RPMI7951 (cell line): ENCODE measurements at places on chromosomes 6 and 20. TPM values are rescaled to one million over a fixed set of nuclear protein-coding genes. Genes with fewer than 3 reads are reported as not detected.

- DNase-seq = peak; percentile 12
These were observed 146.4 kb downstream of the RPS12 start for GRCh38 chr6:132960720-132961119.

- peak; percentile 78 for DNase-seq
These were observed 69.5 kb upstream of the SULF2 start for GRCh38 chr20:47854687-47855212.

The MOXD1 gene
- 96.5 and 109 TPM in 2 replicates for total RNA-seq

The ZCCHC3 gene
- 16.2 and 19.2 TPM in 2 replicates for total RNA-seq

DNA sequence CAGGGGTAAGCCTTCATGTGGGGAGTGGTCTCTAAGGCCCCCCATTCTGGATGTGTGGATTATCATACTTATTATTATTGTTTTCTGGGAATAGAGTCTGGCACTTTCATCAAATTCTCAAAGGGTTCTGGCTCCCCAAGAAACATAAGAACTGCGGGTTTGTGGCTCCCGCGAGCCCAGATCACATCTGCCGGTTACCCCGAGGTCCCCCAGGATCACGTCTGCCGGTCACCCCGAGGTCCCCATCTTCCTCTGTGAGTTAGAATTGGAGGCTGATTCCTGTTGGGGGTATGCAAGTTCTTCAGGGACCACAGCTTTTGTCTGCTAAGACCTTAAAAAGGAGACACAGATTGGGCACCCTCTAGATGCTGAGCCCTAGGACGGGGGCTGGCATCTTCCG is 116.7 kb upstream of the FRMD1 start:
- no peak for DNase-seq

The CST4 gene
- total RNA-seq = not detected in 2 replicates

- DNase-seq = no peak
These were observed 12.9 kb downstream of the SALL4 start for GRCh38 chr20:51789434-51789833.

DNA sequence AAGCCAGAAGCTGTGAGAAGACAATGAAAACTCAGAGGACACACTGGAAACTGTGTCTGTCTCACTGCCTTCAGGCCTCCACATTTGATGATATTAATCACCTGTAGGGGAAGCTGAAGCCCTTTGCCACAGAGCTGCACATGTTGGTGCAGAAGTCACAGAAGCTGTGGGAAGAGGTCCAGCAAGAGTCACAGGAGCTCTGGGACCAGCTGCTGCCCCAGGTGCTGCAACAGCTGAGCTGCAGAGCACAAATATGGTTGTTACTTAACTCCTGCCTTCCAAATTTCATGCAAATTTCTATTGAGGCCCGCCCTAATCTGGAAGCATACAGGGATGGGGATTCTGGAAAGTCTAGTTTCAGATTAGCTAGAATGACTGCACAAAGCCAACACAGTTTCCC is 169.3 kb downstream of the OGFRL1 start:
- peak; percentile 43 for DNase-seq

GRCh38 chr6:82248273-82248735 is 760 bp upstream of the IBTK start:
- DNase-seq = peak; percentile 52

- no peak for DNase-seq
These were observed 69.0 kb upstream of the CITED2 start for GRCh38 chr6:139443231-139444112.

GRCh38 chr20:58840816-58841538 is 9.7 kb downstream of the GNAS-AS1 start:
- no peak for DNase-seq

The GLP1R gene
- not detected in 2 replicates for total RNA-seq

DNA sequence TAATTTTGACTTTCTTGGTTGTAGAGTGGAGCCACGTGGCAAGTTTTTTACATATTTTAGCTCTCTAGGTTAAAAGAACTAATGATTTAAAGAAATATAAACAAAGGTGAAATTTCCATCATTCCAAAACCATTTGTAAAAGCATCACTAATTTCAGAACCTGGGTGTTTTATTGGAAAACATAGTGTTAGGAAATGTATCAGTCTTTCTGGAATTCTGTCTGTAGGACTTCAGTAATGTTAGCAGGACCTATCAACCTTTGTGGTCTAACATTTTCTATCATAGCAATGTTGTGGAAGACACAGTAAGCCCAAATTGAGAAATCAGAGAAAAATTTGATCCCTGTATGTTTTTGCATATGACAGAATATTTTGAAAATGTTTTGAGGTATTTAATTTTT is 28.3 kb downstream of the L3MBTL3 start:
- no peak for DNase-seq

The PPP1R3G gene
- 0.60 and 2.0 TPM in 2 replicates for total RNA-seq

GRCh38 chr20:46375771-46376170 is 30.6 kb downstream of the ELMO2 start:
- peak; percentile 64 for DNase-seq

The RFX6 gene
- not detected in 2 replicates for total RNA-seq

The ENPP5 gene
- 0.12 TPM in 1 of 2 replicates, not detected in the other for total RNA-seq

GRCh38 chr6:158778005-158778527 is 41.1 kb downstream of the EZR start:
- no peak for DNase-seq

The DEFB132 gene
- not detected in 2 replicates for total RNA-seq

- DNase-seq = no peak
These were observed 38.2 kb downstream of the MDFI start for GRCh38 chr6:41676431-41676830.

DNA sequence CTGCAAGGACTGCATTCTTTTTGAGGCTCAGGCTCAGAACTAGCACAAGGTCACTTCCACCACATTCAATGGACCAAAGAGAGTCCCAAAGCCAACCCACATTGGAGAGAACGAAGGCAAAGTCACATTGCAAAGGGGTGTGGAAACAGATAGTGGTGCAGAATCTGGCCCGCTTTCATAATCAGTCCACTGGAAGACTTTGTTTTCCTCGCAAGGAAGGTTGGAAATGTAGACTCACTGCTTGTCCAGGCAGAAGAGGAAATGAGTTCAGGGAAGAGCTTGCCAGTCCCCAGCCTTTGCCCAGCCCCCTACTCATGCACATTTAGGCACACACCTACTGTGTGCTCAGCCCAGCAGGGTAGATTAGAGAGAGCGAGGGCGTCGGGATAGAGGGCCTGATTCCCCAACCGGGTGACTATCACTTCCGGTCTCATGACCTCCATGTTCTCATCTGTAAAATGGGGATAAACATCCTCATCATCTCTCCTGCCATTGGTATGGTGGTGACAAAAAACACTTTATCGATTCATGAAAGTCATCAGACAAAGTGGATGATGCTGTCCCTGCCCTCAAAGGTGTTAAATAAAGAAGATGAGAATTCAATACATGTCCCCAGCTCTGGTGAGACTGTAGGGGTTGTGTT is 24.3 kb upstream of the CCN5 start:
- no peak for DNase-seq

DNA sequence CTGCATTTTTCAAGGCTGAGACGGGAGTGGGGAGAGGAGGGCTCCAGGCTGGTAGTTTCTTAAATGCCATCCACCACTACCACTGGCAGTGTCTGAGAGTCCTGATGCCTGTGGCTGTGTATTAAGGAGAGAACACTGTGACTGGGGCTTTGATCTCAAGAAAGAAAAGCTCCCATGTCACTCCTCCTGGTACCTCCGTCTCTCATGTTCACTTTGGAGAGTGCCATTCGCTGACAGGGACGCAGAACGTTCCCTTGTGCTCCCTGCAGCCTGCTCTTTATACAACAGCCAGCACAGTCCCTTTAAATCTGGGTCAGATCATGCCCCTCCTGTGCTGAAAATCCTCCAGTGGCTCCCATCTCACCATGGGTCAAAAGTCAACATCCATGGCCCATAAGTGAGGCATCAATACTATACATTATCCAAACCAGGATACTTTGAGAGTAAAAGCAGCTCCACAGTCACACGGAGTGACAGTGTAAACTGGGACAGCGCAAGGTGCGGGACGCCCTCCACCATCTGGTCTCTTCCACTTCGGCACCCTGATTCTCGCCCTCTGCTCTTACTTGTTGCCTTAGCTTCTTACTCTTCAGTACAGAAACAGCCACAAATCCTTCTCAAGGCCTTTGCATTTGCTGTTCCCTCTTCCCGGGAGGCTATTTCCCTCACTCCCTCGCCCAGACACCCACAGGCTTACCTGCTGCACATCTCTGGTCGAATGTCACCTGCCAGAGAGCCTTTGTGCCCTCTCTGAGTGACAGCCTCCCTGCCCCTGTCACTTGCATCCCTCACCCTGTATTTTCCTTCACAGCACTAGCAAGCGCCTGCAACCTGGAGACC is 20.0 kb downstream of the PDYN start:
- no peak for DNase-seq

- no peak for DNase-seq
These were observed 229.8 kb downstream of the TAF4 start for GRCh38 chr20:61835791-61836350.

The EYA2 gene
- total RNA-seq = 0.10 TPM in 1 of 2 replicates, not detected in the other

GRCh38 chr6:15941168-15941567 is 187.7 kb upstream of the MYLIP start:
- no peak for DNase-seq

GRCh38 chr6:151441390-151442166 is 10.3 kb downstream of the RMND1 start:
- no peak for DNase-seq

- no peak for DNase-seq
These were observed 50.9 kb downstream of the SLC23A2 start for GRCh38 chr20:4950437-4950836.

GRCh38 chr6:140285471-140285870 is 911.0 kb upstream of the CITED2 start:
- DNase-seq = no peak

DNA sequence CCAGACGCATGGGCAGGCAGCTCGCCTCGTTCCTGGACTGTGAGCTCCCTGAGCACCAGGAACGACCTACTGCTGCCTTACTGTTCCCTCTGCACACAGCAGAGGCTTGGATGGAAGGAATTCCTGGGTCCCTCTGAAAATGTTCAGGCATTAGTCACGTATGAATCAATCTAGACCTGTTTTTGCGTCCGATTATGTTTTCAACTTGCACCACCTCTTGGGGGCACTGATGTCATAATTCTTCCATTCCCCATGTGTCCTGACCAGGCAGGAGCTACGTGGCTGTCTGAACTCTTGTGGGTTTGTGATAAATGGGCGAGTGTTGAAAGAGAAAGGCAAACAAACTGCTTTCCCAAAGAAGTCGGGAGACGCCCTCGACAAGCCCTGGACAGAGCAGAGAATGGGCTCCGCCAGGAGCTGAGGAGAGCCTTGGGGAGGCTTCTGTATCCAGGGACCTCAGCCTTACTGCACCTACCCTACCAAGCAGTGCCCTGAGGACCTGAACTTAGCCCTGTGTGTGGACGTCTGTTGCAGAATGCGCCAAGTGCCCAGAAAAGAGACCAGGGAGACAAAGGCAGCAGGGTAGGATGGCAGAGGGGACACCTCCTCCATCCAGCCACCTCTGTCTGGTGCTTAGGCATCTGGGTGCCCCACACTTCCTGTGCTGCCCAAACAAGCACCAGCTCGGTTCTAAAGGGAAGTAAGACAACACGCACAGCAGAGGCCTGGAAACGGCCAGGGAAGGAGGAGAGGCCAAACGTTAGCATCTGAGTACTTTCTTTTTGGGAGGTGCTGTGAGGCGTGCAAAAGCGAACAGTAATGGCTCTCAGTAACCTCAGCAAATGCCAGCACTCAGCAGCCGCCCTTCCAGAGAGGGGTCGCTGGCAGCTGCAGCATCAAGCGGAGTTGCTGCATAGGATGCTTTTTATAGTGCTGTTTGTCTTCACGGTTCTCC is 124.2 kb downstream of the LY86 start:
- DNase-seq = peak; percentile 19

DNA sequence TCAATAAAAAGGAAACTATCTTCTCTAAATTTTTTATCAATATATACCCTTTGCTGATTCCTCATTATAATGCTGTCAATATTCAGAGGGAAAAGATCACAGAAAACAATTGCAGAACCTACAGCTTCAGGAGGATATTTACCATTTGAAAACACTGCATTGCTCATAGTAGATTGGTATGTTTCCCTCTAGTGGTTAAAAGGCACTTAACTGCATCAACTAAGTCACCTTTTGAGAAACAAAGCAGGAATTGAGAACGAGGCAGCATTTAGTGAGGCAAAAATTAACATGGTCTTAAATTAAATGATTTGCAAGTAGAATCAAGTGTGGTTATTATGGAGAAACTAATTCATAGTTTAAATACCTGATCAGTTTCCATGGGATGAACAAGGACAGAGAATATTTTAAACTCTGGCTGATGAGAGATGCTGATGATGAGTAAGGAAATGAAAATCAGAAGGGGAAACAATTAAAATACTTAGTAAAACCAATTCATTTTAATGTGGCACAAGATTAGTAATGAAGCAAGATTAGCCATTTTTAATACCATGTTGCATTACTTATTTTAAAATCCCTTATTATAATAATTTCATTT is 642.1 kb downstream of the EPHA7 start:
- no peak for DNase-seq

- no peak for DNase-seq
These were observed 379.0 kb downstream of the EPHA7 start for GRCh38 chr6:93040375-93040774.

The SMOC2 gene
- not detected in 2 replicates for total RNA-seq

The POU3F2 gene
- total RNA-seq = 0.29 and 0.36 TPM in 2 replicates

DNA sequence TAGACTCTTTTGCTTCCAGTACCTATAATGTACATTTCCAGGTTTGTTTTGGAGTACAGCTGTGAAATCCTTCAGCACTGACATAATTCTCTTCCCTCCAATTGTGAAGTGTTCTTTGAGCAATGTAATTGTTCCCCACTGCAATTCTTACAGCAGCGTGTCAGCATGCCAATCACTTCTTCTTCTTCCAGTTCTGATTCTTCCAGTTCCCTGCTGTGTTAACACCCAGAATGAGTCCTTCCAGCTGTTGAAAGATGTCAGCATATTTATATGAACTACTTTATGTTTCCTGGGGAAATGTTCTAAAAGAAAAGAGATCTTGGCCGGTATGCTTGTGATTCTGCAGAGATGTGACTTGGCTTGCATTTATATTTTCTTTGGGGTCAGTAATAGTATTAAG is 213.9 kb downstream of the UNC5CL start:
- DNase-seq = no peak

DNA sequence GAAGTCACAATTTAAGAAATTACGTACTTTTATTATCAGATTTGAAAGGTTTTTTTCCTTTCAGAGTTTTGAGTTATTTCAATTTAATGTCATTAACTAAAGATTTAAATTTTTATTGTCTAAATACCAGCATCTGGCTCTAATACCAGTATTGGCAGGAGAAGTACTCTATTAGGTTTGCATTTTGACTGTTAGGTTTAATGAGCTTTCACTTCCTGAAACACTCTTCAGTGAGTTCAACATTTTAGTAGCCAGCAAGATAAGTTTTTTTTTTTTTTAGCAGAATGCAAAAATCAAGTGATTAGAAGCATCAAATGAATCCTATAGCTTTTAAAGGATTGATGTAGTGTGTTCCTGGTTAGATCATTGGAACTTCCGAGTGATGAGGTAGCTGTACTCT is 34.0 kb upstream of the SCGN start:
- DNase-seq = no peak

GRCh38 chr6:36280467-36280866 is 10.6 kb downstream of the PNPLA1 start:
- no peak for DNase-seq

The ME1 gene
- 18.8 and 18.9 TPM in 2 replicates for total RNA-seq
